ENCODE measurements at places on chromosomes 5 and 9. TPM values are rescaled to one million over a fixed set of nuclear protein-coding genes. Genes with fewer than 3 reads are reported as not detected.

SH3RF2 gene
- total RNA-seq: not detected

PCDHB7 gene
- total RNA-seq: not detected

PCSK1 gene
- total RNA-seq: not detected

DMRT3 gene
- total RNA-seq: not detected

NXNL2 gene
- not detected for total RNA-seq

C9orf153 gene
- total RNA-seq: 0.16 TPM

GFPT2 gene
- not detected for total RNA-seq

PCDHGC3 gene
- total RNA-seq: not detected

PCSK5 gene
- total RNA-seq: 5.2 TPM

CCL21 gene
- not detected for total RNA-seq

DNA sequence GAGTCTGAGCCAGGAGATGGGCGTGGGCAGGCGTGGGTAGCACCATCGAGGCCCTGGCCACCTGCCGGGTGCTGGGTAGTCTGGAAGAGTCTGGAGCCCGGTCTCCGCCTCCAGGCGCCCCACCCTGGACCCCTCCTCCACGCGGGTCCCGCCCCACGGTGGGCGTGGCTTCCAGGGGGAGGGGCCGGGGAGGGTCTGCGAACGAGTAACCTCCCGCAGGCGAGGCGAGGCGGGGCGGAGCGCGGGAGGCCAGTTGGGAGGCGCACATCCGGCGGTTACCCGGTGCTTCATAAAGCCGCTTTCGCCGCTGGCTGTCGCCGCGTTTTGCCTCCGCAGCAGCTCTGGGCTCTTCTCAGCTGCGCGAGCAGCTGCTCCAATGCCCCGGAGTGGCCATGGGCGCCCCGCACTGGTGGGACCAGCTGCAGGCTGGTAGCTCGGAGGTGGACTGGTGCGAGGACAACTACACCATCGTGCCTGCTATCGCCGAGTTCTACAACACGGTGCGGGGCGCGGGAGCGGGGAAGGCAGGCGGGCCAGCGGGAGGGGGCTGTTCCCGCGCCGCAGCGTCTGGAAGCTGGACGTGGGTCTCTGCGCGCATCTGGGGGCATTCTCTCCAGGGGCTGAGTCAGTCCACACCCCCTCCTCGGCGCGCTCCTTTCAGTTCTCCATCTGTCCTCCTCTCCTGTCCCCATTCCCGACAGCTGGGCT lies at the start of gene ACER2:
Gene ACER2, plus strand, starts transcription at position 317 of the 708 bp plus-strand sequence. Its CDS starts 76 bp downstream, at position 393.
- H3K27me3 ChIP-seq: no peaks in the 10 kb centered on the region
- DNase-seq: peak; percentile 93
- H3K27ac ChIP-seq: peak within 1 kb of the TSS; percentile 77
- H3K36me3 ChIP-seq: no peaks in the 10 kb centered on the region
- peaks cover 10% of the 10 kb centered on the region for H3K4me1 ChIP-seq

GRCh38 chr9:96554801-96555566 lies 64.7 kb downstream of the CDC14B start:
- H3K27ac ChIP-seq: no peak overlapping the region
- DNase-seq: no peak
- H3K36me3 ChIP-seq: peaks cover 2% of the 10 kb centered on the region

- DNase-seq: no peak
- no peaks in the 10 kb centered on the region for H3K4me1 ChIP-seq
- no peak overlapping the region for H3K4me3 ChIP-seq
- no peak overlapping the region for H3K27ac ChIP-seq
- H3K27me3 ChIP-seq: no peaks in the 10 kb centered on the region
- H3K36me3 ChIP-seq: no peaks in the 10 kb centered on the region
Measured at GRCh38 chr9:130209422-130209821, 37.2 kb downstream of the NCS1 start.

- no peaks in the 10 kb centered on the region for H3K36me3 ChIP-seq
- peaks cover 5% of the 10 kb centered on the region for H3K4me1 ChIP-seq
- H3K27me3 ChIP-seq: peaks cover 37% of the 10 kb centered on the region
- no peak overlapping the region for H3K27ac ChIP-seq
- no peak overlapping the region for H3K4me3 ChIP-seq
Measured at GRCh38 chr5:96329289-96329688, 103.8 kb downstream of the PCSK1 start.

GRCh38 chr5:119341452-119342349 lies 14.1 kb upstream of the TNFAIP8 start:
- H3K27me3 ChIP-seq: no peaks in the 10 kb centered on the region
- DNase-seq: peak; percentile 43
- H3K27ac ChIP-seq: peak overlapping the region; percentile 95
- peaks cover 95% of the 10 kb centered on the region for H3K4me1 ChIP-seq

DNA sequence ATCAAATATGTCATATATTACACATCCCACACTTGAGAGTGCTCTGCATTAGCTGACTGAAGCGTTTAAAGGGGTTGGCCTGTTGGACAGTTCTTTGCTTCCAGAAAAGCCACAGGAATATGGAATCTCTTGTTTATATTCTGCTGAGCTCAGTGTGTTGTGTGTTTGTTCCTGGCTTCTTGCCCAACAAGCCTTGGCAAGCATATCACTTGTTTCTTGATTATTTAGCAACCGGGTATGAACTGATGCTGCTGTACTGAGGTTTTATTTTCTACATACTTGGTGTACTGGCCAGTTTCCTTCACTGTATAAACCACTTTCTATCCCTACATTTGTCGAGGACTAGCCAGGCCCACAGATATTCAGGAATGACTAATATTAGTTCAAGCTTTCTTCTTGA lies 378.9 kb downstream of the KCTD16 start:
- H3K4me3 ChIP-seq: no peak overlapping the region
- H3K27me3 ChIP-seq: no peaks in the 10 kb centered on the region
- no peak for DNase-seq
- H3K4me1 ChIP-seq: no peaks in the 10 kb centered on the region
- no peaks in the 10 kb centered on the region for H3K36me3 ChIP-seq

DNA sequence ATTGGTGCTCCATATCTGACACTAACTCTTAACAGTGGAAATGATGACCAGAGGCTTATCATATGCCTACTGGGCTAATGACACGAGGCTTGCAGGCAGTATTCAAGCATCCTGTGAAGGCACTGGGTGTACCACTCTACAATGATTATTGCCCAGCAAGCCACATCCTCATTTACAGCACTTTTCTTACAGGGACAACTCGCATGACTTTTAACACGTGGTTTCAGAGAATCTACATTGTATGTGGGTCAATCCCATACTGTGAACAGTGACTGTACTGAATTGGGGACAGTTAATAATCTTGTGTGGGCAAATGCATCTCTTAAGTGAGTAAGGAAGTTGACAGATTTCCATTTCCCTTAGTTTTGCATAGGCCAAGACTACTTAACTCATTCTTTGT lies 260.0 kb downstream of the TRPM3 start:
- no peak overlapping the region for H3K27ac ChIP-seq
- no peaks in the 10 kb centered on the region for H3K4me1 ChIP-seq

DNA sequence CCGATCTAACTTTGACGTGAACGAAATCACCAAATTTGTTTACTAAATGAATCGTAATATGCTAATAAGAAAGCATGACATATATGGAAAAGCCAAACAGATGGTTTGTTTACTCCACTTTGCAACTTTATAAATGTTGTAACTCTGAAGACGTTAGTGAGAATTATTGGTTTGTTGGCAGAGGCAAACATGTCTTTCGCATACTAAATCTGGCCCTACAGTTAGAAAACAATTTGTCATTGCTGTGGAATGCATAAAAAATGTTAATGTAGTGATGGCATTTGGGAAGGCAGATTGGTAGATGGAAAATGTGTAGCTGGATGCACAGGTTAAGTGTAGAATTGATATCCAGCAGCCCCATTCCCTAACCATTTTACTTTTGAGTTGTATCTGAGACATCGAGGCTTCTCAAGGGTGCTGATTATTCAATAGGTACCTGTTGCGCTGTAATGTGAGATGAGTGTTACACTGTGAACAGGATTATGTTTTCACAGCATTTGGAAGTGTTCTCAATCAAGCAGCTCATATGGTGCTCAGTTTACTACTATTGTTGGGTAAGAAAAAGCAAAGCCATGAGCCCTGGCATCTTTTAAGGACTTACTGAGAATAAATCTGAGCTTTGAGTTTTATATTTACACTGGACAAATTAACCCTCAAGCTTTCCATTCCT lies 444.8 kb downstream of the BNC2 start:
- no peaks in the 10 kb centered on the region for H3K4me1 ChIP-seq
- H3K27ac ChIP-seq: no peak overlapping the region
- no peak for DNase-seq

- H3K27me3 ChIP-seq: no peaks in the 10 kb centered on the region
- peaks cover 2% of the 10 kb centered on the region for H3K4me1 ChIP-seq
- no peak for DNase-seq
- H3K4me3 ChIP-seq: no peak overlapping the region
- H3K27ac ChIP-seq: no peak overlapping the region
Measured at GRCh38 chr9:27633764-27634163, 60.5 kb upstream of the C9orf72 start.

DNA sequence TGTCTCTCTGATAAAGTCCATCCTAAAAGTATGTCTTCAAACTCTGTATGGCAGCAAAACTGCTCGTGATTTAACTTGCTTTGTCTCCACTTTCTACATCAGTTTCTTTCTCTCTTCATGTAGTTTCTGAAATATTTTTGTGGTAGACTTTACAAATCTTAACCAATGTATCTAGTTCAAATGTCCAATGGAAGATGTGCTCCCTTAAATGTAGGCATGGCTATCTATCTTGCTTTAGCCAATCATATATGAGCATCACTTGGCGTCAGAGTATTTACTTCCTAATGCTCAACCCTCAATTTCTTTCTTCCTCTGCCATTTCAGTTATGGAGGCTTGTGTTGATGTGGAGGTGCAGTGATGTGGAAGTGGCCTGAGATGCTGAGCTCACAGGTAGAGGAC lies 206.1 kb upstream of the ZNF608 start:
- H3K27me3 ChIP-seq: no peaks in the 10 kb centered on the region
- no peaks in the 10 kb centered on the region for H3K36me3 ChIP-seq
- DNase-seq: no peak
- H3K4me3 ChIP-seq: no peak overlapping the region
- peaks cover 2% of the 10 kb centered on the region for H3K4me1 ChIP-seq

GRCh38 chr5:137072361-137073115 lies 426.6 kb downstream of the SPOCK1 start:
- no peak for DNase-seq
- no peak overlapping the region for H3K27ac ChIP-seq
- no peaks in the 10 kb centered on the region for H3K27me3 ChIP-seq
- H3K4me3 ChIP-seq: no peak overlapping the region
- H3K36me3 ChIP-seq: no peaks in the 10 kb centered on the region

DNA sequence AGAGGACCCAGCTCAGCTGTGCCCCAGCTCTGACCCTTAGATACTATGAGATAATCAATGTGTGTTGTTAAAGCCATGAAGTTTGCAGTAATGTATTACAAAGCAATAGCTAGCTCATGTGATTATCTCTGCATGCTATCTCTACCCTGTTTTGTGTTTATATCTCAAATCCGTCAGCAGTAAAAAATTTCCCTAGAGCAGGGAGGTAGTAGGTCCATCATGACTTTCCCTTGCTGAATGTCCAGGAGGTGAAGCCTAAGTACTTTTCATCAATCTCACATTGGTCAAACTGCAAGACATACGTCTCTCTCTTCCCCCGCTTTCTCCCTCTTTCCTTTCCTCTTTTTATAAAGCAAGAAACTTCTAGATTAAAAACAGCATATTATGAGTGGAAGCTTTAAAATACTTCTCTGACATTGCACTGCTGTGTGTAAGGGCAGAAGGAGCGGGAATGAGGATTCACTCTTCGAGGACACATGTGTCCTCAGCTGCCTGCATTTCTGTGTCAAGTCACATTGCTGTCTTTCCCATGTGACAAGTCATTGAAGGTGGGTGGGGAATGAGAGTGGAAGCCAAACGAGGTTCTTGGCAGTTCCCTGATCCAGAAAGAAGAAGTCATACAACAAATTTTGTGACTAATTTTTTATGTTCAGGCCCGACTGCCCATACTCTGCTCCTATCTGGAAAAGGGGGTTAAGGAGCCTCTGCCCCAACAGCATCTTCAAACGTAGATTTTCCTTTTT lies 93.1 kb upstream of the RETREG1 start:
- no peak overlapping the region for H3K4me3 ChIP-seq
- no peak overlapping the region for H3K27ac ChIP-seq
- H3K36me3 ChIP-seq: no peaks in the 10 kb centered on the region

DNA sequence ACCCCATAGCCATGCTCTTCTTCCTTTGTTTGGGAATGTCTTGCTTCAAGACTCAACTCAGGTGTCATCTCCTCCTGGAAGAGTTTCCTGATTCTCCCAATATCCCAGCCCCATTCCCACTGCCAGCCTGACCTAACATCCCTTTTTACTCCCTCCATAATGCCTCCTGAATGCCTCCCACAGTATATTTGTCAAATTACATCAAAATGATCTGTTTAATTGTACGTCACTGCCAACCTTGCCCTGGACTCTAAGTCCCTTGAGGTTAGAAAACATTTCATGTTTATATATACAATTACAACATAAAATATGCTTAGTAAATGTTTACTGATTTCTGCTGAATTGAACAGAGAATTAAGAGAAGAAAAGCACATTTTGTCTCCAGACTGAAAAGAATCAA lies 301.6 kb upstream of the PDE4D start:
- DNase-seq: no peak
- no peak overlapping the region for H3K4me3 ChIP-seq
- H3K27ac ChIP-seq: no peak overlapping the region

DNA sequence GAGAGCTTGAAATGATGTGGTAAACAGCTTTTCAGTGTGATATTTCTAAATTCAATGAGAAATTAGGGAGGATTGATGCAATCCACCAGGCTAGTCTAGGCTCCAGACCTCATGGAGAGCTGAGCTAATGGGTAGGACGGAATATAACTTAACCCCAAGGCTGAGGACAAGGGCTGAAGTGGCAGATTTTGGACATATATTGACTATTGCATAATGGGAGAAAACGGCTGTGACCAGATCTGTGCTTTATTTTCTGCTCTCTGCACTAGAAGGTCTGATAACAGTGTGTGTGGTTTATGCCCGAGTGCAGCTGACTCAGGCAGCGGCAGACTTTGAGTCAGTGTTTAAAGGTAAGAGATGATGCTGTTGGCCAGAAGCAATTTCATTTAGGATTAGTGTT lies 70.6 kb downstream of the ACTBL2 start:
- H3K4me1 ChIP-seq: no peaks in the 10 kb centered on the region
- H3K4me3 ChIP-seq: no peak overlapping the region
- H3K27ac ChIP-seq: no peak overlapping the region
- no peaks in the 10 kb centered on the region for H3K36me3 ChIP-seq
- no peaks in the 10 kb centered on the region for H3K27me3 ChIP-seq

GRCh38 chr5:142979636-142980035 lies 209.5 kb downstream of the ARHGAP26 start:
- peaks cover 66% of the 10 kb centered on the region for H3K4me1 ChIP-seq
- H3K4me3 ChIP-seq: no peak overlapping the region
- peaks cover 9% of the 10 kb centered on the region for H3K36me3 ChIP-seq
- H3K27me3 ChIP-seq: no peaks in the 10 kb centered on the region

GRCh38 chr5:13987843-13988464 lies 43.5 kb upstream of the DNAH5 start:
- no peaks in the 10 kb centered on the region for H3K36me3 ChIP-seq
- DNase-seq: peak; percentile 40
- H3K4me1 ChIP-seq: no peaks in the 10 kb centered on the region
- H3K27ac ChIP-seq: no peak overlapping the region
- H3K4me3 ChIP-seq: no peak overlapping the region

DNA sequence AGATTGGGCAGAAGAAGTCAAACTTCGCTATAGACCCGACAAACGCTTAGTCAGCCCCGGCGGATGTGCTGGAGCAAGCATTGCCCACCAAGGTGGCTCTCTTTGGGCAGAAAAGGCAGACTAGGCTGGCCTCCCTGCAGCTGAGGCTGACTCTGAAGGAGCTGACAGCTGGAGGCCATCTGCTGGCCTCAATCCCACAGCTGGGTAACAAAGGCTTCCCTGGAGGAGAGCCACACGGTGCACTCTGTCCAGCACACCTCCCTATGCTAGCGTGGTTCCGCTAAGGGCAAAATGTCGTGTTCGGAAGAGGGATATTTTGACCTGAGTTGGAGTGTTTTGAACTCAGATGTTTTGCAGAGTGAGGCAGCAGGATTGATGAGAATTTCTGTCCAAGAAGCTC lies 103.5 kb upstream of the PTCH1 start:
- H3K27me3 ChIP-seq: peaks cover 3% of the 10 kb centered on the region
- no peak overlapping the region for H3K4me3 ChIP-seq
- H3K36me3 ChIP-seq: no peaks in the 10 kb centered on the region

Data from activated CD8-positive, alpha-beta T cell treated with anti-CD3 and anti-CD28 coated beads for 36 hours (primary cell).